ENCODE measurements at places on chromosomes 2 and 18.

GRCh38 chr2:218555527-218555926, 12.6 kb downstream of the USP37 start:
- no peak for DNase-seq

GRCh38 chr2:5849562-5849961, 157.4 kb downstream of the SOX11 start:
- no peak for DNase-seq

- no peak for DNase-seq
Observed at GRCh38 chr2:112790305-112790704, 6.0 kb upstream of the IL1A start.

- no peak for DNase-seq
Observed at GRCh38 chr18:2894131-2894840, 47.5 kb downstream of the EMILIN2 start.

DNA sequence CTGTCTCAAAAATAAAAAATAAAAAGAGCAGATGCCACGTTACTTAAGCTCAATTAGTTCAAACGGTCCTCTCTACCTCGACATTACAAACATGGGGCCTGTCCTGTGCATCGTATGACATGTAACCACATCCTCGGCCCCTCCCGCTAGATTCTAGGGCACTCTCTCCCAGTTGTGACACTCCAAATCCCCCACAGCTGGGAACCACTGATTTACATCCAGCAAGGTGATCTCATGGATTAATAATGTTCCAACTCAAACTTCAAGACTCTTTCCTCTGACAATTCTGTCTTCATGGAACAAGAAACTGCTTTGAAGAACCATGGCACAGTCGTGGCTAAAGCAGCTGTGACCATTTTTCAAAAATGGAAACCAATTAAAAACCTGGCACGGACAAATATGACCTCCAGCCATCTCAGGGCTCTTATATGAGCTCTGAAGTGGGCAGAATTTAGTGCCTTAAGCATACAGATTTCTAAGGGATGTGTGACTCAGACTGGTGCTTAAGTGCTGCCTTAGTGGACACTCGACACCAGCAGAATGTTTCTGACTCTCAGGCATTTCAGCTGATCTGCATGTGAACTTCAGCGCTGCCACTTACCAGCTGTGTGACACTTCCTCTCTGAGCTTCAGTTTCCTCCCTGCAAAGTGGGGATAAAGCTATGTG, 31.7 kb upstream of the ASAP2 start:
- DNase-seq, result peak; percentile 60

- no peak for DNase-seq
Observed at GRCh38 chr2:85974390-85974789, 85.6 kb upstream of the ST3GAL5 start.

DNA sequence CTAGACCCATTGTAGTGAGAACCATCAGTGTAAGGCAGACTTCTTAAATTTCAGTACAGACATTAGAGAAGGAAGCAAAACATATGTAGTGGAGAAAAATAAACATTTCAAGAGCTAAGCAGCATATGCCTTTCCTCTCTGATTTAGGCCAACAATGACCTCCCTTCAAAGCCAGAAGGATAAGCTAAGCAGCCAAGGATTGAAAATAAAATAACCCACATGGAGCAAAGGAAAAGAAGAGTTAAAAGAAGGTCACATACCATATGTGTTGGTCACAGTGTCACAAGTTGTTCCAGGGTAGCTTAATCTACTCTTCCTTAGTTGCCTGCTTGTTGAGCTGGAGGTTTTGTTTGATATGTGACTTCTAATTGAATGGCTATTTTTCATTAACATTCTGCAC, 15.6 kb upstream of the LAMA1 start:
- DNase-seq, result no peak

DNA sequence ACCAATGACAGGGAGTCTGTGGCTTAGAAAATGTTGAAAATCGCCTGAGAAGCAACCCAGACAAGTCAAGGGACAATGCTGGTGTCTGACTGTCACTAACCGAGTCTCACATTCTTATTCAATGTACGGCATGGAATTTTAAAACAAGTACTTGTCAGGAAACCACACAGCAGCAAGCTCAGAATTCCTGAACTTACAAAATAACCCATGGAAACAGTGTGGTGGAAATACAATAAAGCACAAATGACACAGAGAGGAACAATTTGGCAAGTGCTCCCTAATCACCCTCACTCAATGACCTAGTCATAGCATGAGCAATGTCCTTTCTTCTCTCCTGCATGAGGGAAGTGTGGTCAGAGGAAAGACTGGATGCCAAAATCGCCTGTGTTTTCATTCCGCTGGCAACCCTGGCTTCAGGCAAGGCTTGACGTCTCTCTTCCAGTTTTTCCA, 154.0 kb downstream of the SATB2 start:
- DNase-seq, result no peak

GRCh38 chr2:141440072-141440635, 690.7 kb downstream of the LRP1B start:
- DNase-seq, result no peak

DNA sequence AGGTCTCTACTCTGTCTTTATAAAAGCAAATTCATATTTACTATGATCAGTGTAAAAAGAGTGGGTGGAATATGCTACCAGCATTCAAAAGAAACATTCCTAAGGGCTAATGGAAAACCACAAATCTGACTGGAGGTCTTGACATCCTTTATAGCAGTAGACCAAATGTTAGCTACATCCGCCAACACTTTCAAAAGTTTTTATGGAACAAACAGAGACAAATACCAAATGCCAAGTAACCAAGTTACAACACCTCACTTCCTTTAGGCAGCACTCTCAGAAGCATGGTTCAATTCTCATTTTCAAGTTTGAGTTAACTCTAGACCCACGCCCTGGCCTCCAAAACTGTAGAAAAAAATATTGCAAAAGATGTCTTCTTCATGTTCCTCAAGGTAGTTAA, 78.3 kb upstream of the SETBP1 start:
- no peak for DNase-seq

GRCh38 chr2:240834377-240834975, 14.5 kb upstream of the KIF1A start:
- DNase-seq, result no peak

DNA sequence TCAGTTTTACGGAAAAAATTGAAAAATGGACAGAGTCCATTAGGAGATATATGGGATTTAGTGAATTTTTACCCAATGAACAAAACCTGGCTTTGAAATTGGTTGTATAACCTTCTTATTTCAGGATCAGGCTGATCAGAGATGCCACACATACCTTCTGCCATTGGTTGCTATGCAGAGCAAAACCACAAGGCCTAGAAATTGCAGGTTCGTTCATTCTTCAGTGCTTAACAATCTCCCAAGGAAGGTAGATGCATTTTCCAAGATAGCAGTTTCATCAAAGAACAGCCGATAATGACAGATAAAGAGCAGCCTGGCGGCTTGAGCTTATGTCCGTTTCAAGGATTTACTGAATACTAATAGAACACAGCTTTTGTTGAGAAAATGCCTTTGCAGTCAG, 868.8 kb downstream of the EPHA4 start:
- DNase-seq, result no peak

GRCh38 chr18:2411381-2411960, 159.8 kb downstream of the METTL4 start:
- no peak for DNase-seq

DNA sequence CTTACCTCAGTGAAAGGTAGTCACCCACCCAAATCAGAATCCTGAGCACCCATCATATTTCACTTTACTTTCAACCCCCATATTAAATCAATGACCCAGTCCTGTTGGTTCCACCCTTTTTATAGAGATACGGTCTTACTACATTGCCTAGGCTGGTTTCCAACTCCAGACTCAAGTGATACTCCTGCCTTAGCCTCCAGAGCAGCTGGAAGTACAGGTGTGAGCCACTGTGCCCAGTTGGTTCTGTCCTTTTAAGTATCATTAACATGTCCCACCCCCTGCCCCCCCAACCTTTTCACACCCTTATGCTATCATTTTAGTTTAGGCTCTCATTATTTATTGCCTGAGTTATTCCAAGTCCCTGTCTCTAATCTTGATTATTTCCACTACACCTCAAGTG, 28.7 kb downstream of the MSH6 start:
- DNase-seq, result no peak

DNA sequence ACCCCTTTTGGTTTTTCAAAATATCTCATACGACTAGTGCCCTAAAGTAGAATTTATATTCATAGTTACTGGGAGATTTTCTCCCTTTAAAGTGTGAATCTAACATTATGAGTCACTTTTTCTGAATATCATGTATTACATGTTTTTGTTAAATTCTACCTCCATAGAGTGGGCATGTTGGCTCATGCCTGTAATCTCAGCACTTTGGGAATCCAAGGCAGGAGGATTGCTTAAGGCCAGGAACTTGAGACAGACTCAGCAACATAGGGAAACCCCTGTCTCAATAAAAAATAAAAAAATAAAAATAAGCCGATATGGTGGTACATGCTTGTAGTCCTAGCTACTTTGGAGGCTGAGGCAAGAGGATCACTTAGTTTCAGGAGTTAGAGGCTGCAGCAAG, 45.3 kb upstream of the UNC80 start:
- no peak for DNase-seq

- no peak for DNase-seq
Observed at GRCh38 chr18:54829856-54830255, 1.6 kb downstream of the RAB27B start.

- DNase-seq, result no peak
Observed at GRCh38 chr18:41959045-41959444, 4.0 kb downstream of the PIK3C3 start.

GRCh38 chr2:50732796-50733195, 299.1 kb downstream of the NRXN1 start:
- DNase-seq, result no peak

- DNase-seq, result peak; percentile 61
Observed at GRCh38 chr18:28735731-28736130, 558.8 kb upstream of the CDH2 start.

- no peak for DNase-seq
Observed at GRCh38 chr2:44778221-44778654, 163.3 kb upstream of the SIX3 start.

- no peak for DNase-seq
Observed at GRCh38 chr2:134324947-134325346, 71.1 kb downstream of the MGAT5 start.

- no peak for DNase-seq
Observed at GRCh38 chr2:118031566-118031965, 17.7 kb upstream of the CCDC93 start.

- DNase-seq, result no peak
Observed at GRCh38 chr2:37026050-37026449, 58.1 kb downstream of the HEATR5B start.

DNA sequence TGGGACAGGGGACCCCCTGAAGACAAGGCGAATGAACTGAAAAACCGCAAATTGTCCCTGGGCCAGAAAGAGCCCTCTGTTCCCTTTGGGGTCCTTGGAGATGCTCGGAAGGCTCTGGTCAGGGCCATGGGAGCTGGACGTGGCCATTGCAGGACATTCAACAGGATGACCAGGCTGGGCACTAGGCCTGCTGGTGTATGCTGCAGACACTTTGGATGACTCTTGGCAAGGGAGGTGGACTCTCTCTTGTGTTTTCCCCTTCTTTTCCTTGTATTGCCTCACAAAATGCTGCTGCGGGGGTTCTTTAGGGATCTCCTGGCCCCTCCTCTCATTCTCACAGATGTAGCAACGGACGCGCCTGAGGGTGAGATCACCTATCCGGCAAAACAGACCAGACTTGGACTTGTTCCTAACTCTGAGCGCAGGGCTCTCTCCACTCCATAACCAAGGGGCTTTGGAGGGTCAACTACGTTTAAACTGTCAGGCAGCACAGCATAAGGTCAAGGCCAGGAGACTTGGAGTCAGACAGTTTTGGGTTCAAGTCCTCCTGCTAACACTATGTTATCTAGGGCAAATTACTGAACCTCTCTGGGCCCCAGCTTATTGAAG, 41.8 kb upstream of the SH3RF3 start:
- no peak for DNase-seq

GRCh38 chr18:6947338-6948030, 170.1 kb downstream of the LAMA1 start:
- no peak for DNase-seq

DNA sequence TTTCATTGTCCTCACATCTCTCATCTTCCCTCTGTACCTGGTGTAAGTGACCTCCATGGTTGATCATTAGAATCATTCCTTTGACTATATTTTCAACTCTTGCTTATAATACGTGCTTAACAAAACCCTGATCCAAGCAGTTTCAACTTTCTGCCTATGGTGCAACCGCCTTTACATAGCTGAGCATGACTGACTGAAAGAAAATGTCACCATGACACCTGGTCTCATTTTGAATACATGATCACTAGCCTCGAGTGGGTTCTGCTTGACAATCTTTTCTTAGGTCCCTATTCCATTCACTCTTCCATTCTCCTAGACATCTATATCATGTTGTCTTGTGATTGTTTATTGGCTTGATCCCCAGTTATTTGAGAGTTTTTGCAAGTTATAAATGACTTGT, 78.9 kb upstream of the STAM2 start:
- no peak for DNase-seq

GRCh38 chr18:22044474-22045220, 124.7 kb upstream of the GATA6 start:
- DNase-seq, result no peak

DNA sequence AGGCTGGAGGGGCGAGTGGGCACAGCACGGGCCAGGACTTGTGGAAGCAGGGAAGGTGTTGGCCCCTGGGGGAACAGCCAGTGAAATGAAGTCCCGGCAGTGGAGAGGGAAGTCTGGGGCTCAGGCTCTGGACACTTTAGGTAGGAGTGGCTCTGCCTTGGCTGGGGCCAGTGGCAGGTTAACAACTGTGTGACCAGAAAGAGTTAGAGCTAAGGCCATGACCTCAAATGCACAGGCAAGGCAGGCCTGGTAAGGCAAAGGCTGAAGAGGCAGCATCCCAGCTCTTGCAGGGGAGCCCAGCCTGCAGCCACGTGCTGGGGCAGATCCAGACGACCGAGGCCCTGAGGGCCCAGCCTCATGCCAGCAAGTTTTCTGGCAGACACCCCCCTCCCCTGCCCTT, 21.5 kb downstream of the PCARE start:
- DNase-seq, result no peak

- no peak for DNase-seq
Observed at GRCh38 chr18:47654988-47655387, 275.5 kb downstream of the SMAD2 start.

- DNase-seq, result no peak
Observed at GRCh38 chr18:3907955-3908354, 458.0 kb downstream of the TGIF1 start.

DNA sequence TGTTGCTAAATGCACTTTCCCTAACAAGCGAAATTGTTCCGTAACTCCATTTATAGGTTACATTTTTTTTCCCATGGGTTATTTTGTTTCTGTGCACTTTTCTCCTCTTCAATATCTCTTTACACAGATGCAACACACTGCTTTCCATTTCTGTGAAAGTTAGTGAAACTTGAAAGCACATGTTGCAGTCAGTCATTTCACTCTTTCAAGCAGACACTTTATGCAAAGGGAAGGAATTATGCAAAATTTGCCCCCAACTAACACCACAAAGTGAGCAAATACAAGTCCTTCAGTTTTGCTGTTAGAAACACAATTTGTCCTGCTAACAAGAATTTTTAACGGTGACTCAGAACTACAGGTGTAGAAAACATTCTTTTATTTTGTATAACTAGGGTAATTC, 124.8 kb downstream of the PTH2R start:
- no peak for DNase-seq
